ENCODE measurements at places on chromosomes 11 and 22. TPM values are rescaled to one million over a fixed set of nuclear protein-coding genes. Genes with fewer than 3 reads are reported as not detected.

DNA sequence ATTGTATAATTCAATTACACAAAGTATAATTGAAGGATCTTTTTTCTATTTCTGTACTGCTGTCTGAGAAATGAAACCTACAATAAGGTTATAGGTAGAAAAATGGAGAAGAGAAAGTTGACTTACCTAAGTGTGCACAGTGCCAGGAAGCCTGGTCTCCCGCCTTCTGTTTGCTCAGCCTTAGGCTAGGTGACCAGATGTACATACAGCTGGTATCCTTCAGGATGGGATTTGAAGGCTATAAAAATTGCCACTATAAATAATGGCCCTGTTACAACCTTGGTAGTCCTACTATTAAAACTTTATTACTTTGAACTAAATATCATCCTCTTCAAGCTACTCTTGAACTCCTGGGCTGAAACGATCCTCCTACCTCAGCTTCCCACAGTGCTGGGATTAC, 19.7 kb downstream of the OR51E2 start:
- no peaks in the 10 kb centered on the region for H3K27me3 ChIP-seq
- H3K27ac ChIP-seq: no peak overlapping the region
- H3K36me3 ChIP-seq: no peaks in the 10 kb centered on the region
- H3K4me3 ChIP-seq: no peak overlapping the region
- no peak for DNase-seq

DNA sequence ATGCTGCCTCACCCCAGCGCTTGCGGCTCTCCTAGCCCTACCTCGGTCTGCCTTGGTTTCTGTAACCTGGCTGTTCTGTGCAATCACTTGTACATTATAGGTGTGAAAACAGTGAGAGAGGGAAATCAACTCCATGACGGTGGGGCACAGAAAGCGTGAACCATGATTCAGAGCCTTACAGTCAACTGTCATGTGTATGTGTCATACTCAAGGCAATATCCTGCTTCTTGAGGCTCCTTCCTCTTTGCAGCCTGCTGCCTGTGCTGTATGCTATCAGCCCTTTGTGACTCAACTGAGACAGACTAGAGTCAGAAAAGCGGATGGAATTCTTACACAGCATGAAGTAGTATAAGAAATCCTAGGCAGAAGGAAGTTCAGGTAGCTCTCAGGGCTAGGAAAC, 2.1 kb downstream of the NRIP3 start:
- no peak overlapping the region for H3K4me3 ChIP-seq
- H3K27me3 ChIP-seq: no peaks in the 10 kb centered on the region
- DNase-seq: no peak

GRCh38 chr11:131345406-131345805, 25.0 kb upstream of the NTM start:
- no peak for DNase-seq
- no peaks in the 10 kb centered on the region for H3K27me3 ChIP-seq
- H3K4me1 ChIP-seq: no peaks in the 10 kb centered on the region
- H3K36me3 ChIP-seq: no peaks in the 10 kb centered on the region
- H3K4me3 ChIP-seq: no peak overlapping the region

GGA1 gene
- 97.3 TPM for total RNA-seq

DNA sequence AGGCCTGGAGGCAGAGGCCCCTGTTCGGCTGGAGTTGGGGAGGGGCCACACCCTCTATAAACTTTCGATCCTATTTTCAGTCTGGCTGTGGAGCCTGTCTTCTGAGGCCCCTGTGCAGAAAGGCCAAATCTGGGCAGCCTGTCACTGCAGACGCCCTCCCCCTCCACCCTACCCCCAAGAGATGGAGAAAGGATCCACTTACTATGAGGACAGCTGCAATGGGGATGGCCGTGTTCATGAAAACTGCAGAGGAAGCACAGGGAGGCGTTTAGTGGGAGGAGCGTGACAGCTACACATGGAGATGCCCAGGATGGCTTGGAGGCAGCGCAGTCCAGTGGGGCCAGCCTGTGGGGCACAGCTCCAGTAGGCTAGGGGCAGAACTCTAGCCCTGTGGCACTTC, 43.5 kb upstream of the KCNJ11 start:
- no peak overlapping the region for H3K27ac ChIP-seq
- no peaks in the 10 kb centered on the region for H3K27me3 ChIP-seq
- no peaks in the 10 kb centered on the region for H3K36me3 ChIP-seq
- no peaks in the 10 kb centered on the region for H3K4me1 ChIP-seq
- H3K4me3 ChIP-seq: no peak overlapping the region

All from Karpas-422 (cell line).